ENCODE measurements at places on chromosomes 5 and 9. TPM values are rescaled to one million over a fixed set of nuclear protein-coding genes. Genes with fewer than 3 reads are reported as not detected.

PHF24 gene
- total RNA-seq: 0.11 TPM

PLAC8L1 gene
- not detected for total RNA-seq

AFAP1L1 gene
- total RNA-seq: 8.3 TPM

CDKN2A gene
- total RNA-seq: 8.9 TPM

BSPRY gene
- total RNA-seq: not detected

FUBP3 gene
- 48.9 TPM for total RNA-seq

ADAMTS12 gene
- 13.5 TPM for total RNA-seq

CCNJL gene
- total RNA-seq: 0.12 TPM

ACTBL2 gene
- total RNA-seq: 0.11 TPM

PCDHAC2 gene
- 1.9 TPM for total RNA-seq

ZNF608 gene
- total RNA-seq: 1.8 TPM

ARL14EPL gene
- 0.89 TPM for total RNA-seq

All from uterine smooth muscle cell (primary cell).